ENCODE measurements at places on chromosomes 1 and 21.

DNA sequence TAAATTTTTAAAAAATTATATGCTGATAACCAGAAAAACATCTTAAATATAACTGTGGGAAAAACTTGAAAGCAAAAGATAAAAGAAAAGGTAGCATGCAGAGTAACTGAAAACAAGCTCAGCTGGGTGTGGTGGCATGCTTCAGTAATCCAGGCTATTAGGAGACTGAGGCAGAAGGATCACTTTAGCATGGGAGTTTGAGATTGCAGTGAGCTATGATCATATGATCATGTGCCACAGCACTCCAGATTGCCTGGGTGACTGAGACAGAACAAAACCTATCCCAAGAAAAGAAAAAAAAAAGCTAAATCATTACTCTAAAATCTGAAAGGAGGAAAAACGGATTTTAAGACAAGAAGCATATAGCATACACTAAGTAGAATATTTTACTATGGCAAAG, 1624.0 kb downstream of the AMY1C start:
- DNase-seq = no peak

- no peak for DNase-seq
Observed at GRCh38 chr1:44721485-44722361, 9.2 kb downstream of the RNU5D-1 start.

- peak; percentile 15 for DNase-seq
Observed at GRCh38 chr1:172845371-172845770, 186.5 kb downstream of the FASLG start.

- no peak for DNase-seq
Observed at GRCh38 chr1:208088319-208088718, 155.9 kb downstream of the PLXNA2 start.

- DNase-seq = no peak
Observed at GRCh38 chr1:92739669-92740524, 45.0 kb downstream of the EVI5 start.

GRCh38 chr1:37808369-37809319, 636 bp upstream of the YRDC start:
- peak; percentile 93 for DNase-seq

DNA sequence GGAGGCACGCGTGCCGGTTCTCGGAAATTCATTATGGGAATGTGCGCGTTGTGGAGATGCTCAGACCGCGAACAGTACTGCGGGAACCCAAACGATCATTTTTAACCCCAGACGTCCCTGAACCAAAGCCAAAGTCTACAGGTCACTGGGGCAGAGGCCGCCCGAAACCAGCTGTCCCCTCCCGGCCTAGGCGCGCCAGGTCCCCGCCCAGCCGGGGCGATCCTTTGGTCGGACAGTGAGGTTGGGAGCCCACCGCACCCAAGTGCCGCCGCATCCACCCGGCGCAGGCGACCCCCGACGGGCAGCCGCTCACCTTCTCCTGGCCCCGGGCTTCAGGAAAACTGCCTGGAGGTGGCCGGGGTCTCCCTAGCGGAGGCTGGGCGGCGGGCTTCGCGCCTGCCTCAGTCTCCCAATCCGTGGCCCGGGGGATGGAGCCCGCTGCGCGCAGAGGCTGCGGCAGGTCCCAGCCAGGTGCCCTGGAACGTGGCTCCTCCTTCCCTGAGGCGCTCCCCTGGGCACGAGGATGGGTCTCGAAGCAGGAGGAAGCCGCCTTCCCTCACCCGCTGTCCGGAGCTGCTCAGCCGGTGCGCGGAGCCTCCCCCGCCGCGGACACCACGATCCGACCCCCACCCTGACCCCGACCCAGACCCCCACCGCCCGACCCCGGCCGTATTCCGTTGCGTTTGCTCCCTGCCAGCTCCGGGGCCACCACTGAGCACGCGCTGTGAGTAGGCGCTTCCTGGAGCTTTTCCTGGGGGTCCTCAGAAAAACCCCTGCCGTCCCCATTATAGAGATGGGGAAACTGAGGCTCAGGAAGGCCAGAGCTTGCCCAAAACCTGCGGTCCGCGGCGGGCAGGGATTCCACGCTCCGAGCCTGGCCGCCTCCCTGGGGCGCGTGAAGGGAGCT, 8.1 kb upstream of the SLX9 start:
- no peak for DNase-seq

GRCh38 chr1:228060458-228061190, 21.9 kb upstream of the ARF1 start:
- peak; percentile 31 for DNase-seq

GRCh38 chr1:44939061-44939460, 47.3 kb downstream of the EIF2B3 start:
- no peak for DNase-seq

DNA sequence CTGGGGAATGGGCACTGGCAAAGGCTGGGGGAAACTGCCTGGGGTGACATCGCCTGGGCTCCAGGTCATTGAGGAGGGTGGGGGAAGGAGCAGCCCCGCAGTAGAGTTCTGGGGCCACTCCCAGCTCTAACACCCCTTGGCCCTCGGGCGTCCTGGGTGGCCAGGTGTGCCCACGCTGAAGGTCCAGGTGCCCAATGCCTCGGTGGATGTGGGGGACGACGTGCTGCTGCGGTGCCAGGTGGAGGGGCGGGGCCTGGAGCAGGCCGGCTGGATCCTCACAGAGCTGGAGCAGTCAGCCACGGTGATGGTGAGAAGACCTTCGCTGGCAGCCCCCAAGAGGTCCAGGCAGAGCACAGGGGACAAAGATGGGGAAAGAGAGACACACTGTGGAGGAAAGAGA, 7.7 kb downstream of the NTRK1 start:
- no peak for DNase-seq

GRCh38 chr1:78586572-78586971, 33.7 kb upstream of the IFI44L start:
- peak; percentile 25 for DNase-seq

GRCh38 chr1:20336105-20336605, 45.5 kb downstream of the VWA5B1 start:
- DNase-seq = no peak

GRCh38 chr1:32894019-32894600, 7.1 kb downstream of the TMEM54 start:
- DNase-seq = no peak

DNA sequence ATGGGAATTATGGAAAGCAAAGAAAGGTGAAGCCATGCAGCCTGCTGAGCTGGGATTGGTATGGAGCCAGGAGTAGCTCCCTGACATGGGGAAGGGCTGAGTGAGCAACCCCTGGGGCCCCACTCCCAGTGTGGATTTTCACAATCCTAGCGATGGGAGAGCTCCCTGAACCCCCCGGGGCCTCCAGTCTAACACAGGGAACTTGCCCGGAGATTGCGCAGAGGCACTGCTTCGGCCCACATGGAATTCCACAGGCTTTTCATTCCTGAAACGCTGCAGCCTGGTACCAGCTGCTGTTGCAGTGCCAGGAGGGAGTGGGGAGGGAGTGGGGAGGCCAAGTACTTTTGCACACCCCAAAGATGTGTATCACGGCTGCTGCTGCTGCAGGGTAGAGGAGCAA, 110.4 kb upstream of the C21orf91 start:
- DNase-seq = no peak

DNA sequence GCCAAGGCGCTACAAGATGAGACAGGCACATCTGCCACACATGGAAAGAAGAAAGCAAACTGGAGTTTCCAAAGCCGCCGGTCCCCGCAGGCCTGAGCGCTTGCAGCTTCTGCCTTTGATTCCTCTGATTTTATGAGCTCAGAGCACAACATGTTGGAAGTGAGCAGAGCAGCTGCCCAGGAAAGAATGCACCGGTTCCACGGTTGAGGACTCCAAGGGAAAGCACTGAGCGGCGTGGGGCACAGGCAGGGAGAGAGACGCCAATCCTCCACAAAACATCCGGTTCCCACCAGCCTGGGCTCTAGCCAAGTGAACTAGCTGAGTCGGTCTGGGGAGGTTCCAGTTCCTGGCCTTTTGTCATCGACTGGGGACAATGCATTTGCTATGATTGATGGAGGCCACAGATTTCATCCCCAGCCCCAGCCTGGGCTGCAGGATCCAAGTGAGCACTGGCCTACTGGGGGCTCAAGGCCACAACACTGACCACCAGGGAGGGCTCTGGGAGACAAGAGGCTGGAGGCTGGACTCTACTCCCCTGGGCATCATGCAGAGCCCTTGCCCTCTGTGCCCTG, 253.1 kb upstream of the IRF2BP2 start:
- DNase-seq = peak; percentile 70

DNA sequence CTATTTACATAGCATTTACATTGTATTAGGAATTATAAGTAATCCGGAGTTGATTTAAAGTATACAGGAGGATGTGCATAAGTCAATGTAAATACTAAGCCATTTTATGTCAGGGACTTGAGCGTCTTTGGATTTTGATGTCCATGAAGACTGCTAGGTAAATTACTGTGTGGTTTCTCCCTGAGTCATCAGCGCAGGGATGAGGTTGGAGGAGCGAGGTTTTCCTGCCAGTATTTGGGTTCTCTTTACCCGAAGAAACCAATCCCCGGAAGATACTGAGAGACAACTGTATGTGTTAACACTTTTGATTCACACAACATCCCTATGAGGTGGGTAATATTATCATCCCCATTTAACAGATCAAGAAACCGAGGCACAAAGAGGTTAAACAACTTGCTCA, 29.3 kb downstream of the BATF3 start:
- DNase-seq = no peak

DNA sequence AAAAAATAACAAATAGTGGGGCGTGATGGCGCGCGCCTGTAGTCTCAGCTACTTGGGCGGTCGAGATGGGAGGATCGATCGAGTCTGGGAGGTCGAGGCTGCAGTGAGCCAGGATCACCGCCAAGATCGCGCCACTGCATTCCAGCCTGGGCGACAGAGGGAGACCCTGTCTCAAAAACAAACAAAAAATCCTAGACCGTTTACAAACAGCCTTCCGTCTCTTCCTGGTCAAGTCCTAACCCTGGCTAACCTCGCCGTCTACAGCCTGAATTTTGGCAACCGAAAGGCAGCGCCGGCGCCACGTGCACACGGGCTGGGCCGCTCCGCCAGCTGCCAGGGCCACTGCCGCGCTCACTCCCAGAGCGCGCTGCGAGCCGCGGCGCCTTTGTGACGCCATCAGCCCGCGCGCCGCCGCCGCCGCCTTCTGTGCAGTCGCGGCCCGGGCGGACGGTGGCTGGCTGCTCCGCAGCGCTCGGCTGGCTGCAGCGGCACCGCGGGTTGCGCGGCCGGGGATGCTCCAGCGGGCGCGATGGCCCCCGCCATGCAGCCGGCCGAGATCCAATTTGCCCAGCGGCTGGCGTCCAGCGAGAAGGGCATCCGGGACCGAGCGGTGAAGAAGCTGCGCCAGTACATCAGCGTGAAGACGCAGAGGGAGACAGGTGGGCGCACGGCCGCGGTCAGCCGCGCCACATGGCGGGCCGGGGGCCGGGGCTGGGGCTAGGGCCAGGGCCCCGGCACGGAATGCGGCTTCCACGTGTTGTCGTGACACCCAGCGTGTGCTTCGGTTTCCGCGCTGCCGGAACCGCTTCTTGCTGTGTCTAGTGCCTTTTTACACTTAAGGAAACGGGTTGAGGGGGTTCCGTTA, at the start of the genes HSF2BP and RRP1B:
Gene HSF2BP (minus strand): TSS at position 353 of the 865 bp plus-strand sequence. CDS start 1,392 bp downstream, outside the sequence.
Gene RRP1B (plus strand): TSS at position 425 of the 865 bp plus-strand sequence. CDS start 105 bp downstream, at position 530.
- DNase-seq = peak; percentile 93

- DNase-seq = no peak
Observed at GRCh38 chr1:39270368-39270767, 65.9 kb downstream of the MACF1 start.

GRCh38 chr1:2646837-2647236, 14.0 kb upstream of the MMEL1 start:
- no peak for DNase-seq

- DNase-seq = no peak
Observed at GRCh38 chr1:3463013-3463385, 8.5 kb downstream of the ARHGEF16 start.

Data from adipocyte (in vitro differentiated cells).